Stimulated activated CD4-positive, alpha-beta T cell treated with anti-CD3 and anti-CD28 coated beads, Interleukin-2, amount 100 ng/mL, for 24 hours (primary cell): ENCODE measurements at places on chromosomes 5 and 9.

- no peak for DNase-seq
Observed at GRCh38 chr9:81460693-81461092, 228.7 kb downstream of the TLE1 start.

- no peak for DNase-seq
Observed at GRCh38 chr5:84487963-84488362, 103.3 kb upstream of the EDIL3 start.

GRCh38 chr9:135152614-135153334 lies 65.3 kb downstream of the OLFM1 start:
- no peak for DNase-seq

GRCh38 chr5:89297066-89297465 lies 414.1 kb upstream of the MEF2C start:
- no peak for DNase-seq

DNA sequence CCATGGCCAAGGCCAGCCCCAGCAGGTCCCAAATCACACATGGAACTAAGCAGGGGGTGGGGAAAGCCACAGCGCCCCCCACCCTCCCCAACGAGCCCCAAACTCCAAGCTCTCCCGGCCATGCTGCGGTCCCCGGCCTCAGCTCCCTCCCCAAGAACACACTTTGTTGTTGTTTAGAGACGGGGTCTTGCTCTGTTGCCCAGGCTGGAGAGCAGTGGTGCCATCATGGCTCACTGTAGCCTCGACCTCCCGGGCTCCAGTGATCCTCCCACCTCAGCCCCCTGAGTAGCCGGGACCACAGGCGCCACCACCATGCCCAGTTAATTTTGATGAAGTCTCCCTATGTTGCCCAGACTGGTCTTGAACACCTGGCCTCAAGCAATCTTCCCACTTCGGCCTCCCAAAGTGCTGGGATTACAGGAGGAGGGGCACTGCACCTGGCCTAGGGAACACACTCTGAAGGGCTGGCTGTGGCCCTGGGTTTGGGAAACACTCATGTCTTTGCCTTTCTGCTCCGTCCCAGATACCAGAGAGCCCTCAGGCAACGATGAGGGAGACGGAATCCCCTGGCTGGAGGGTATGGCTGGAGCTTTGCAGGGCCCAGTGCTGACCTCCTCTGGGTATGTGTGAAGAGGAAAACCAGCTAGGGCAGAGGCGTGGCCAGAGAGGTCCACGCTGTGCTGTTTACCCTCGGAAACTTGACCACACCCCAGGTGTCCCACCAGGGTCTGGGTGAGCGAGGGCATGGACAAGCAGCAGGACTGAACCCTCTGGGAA lies 53.2 kb upstream of the UBAC1 start:
- no peak for DNase-seq

- DNase-seq = no peak
Observed at GRCh38 chr9:115234094-115234493, 116.1 kb upstream of the TNC start.

DNA sequence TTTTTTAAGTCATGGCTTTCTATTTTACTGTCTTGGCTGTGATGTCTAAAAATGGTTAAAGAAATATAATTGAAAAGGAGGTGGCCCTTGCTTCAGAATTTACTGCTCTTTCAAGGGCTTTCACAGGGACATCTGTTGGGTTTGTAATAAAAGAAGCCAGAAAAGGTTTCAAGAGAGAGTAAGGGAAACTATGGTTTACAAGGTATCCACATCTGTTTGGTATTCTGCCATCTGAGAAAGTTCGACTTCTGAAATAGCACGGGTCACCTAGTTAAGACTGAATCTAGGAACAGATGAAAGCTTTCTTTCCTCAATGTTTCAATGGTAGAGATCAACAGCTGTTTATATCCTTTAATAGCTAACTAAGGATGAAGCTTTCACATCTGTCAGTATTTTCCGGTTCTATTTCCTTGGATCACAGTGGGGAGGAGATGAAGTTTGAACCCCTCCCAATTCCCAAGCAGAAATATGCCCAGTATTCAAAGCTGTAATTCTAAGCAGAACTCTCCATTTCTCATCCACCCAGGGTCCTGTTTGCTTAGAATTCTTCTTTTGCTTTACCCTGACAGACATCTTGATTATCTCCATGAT lies 72.8 kb upstream of the IFNK start:
- no peak for DNase-seq

- no peak for DNase-seq
Observed at GRCh38 chr5:175422058-175422457, 21.9 kb downstream of the DRD1 start.

DNA sequence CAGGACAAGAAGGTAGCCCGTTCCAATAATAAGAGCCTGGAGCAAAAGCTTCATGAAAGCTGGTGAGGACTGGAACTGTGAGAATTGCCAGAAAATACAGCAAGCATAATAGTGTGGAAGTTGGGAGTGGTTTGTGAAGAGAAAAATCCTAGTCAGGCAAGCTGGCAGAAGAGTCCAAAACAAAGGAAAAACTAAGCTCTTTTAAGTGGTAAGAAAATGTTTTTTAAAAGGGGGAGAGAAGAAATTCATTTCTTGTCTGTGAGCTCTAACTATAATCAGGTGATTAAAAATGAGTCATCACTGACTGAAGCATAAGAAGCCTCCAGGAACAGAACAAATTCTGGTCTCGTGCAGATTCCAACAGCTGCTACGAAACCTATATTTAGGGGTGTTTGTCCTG lies 102.6 kb downstream of the CAAP1 start:
- no peak for DNase-seq

DNA sequence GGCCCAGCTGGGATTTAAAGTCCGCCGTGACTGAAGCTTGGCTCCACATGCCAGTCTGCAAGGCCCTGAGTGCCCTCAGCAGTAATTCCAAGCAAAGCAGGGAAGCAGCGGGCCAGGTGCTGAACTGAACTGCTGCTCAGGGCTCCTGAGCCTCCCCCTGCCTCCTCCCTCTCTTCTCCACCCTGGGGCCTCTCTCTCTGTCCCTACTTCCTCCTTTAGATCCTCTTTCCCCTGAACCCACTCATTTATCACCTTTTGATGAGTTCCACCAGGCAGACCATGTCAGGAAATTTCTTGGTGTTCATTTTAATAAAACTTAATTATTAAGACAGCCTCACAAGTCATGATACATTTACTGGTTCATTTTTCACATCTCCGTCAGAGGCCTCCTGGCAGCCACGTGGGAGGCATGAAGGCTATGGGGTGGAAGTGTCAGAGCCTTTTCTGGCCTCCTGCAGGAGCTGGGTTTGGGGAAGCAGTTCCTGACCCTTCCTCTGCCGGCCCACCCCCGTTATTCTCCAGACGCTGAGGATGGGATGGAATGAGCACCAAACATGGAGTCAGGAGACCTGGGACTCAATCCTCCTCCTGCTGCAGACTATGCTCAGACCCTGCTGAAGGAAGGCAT lies 32.2 kb upstream of the KCNIP1 start:
- no peak for DNase-seq

GRCh38 chr5:118397236-118397635 lies 591.1 kb downstream of the DTWD2 start:
- no peak for DNase-seq

DNA sequence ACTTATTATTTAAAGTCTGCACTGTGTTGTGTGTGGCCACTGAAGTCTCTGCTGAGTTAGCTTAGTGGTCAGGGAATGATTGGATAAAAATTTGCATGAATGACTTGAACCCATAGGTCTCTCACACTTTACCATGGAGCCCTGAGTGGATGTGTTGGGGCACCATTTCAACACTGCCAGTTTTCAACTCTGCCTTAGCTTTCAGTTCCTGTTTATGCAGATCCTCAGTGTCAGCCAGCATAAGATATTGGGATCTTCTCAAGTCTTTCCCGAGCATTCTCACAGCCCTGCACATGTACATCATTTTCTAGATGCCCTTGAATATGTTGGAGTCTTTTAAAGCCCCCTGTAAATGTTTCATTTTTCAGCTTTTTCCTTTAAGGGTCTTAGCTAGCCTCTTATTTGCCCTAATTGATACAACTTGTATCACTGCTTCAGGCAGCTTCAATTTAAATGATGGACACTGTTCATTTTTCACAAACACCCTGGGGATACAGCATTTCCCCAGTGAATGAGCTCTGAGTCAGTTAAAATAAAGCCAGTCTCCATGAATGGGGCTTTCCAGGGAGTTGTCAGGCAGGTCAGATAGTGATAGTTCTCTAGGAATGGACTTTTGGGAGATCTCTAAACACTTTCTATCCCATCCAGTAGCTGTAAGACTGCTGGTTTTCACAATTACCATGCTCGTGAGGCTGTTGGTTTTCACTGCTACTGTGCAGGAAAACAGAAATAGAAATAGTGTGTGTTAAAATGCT lies 211.9 kb upstream of the PAPPA start:
- no peak for DNase-seq
